ENCODE measurements at places on chromosomes 3 and 15. TPM values are rescaled to one million over a fixed set of nuclear protein-coding genes. Genes with fewer than 3 reads are reported as not detected.

DNA sequence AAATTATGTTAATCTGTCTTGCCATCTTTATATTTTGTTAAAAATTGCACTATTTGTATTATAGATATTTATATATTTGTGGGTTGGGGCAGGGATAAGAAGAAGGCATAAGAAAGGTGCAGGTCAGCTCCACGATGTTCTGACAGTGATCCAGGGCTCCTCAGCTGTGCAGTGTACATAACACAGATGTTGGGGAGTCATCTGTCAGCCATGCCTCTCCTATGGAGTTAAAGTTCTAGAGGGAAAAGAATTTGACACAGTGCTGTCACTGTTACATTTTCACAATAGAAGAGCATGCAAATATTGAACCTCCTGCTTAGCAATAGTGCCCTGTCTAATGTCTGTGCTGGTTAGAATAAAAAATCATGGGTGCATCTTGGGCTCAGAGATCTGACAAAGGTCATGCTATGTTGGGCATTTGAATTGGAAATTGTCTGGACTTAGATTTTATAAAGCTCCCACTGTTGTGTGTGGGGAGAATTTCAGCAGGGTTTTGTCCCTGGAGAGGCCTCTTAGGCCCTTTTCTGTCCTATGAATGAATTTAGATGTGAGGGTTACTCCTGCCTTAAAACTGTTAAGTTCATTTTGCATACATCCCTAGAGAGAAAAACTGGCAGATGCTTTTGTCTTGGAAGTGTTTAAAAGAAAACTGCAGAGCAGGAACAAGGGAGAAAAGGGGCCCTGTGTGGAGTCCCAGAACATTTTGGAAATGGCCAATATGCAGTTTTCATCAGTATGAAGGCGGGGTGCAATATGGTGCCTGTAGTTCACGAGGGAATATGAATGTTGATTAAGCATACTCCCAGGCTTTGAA, 20.4 kb downstream of the CDIN1 start:
- no peak for DNase-seq
- no peaks in the 10 kb centered on the region for H3K36me3 ChIP-seq
- H3K4me1 ChIP-seq: no peaks in the 10 kb centered on the region
- H3K27me3 ChIP-seq: no peaks in the 10 kb centered on the region

DNA sequence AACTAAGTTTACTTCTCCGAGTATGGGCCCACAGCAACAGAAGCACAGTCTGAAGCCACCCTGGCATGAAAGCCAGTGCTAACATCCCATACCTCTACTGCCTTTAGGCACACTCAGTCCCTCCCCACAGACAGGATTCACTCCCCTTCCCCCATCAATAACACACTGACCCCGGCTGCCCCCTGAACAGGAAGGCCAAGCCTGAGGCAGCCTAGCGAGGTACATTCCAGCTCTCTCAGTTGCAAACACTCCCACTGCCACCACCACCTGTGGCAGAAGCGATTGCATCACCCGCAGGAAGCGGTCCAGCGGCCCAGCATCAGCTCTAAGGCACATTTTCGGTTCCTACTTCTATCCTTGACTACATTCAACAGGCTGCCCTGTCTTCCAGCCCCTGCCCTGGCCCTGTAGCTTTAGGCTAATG, 7.0 kb upstream of the BMF start:
- no peak overlapping the region for H3K4me3 ChIP-seq
- no peaks in the 10 kb centered on the region for H3K36me3 ChIP-seq
- H3K27me3 ChIP-seq: no peaks in the 10 kb centered on the region
- H3K4me1 ChIP-seq: peaks cover 7% of the 10 kb centered on the region

GRCh38 chr15:57422113-57422754, 45.9 kb downstream of the CGNL1 start:
- no peak overlapping the region for H3K4me3 ChIP-seq
- H3K4me1 ChIP-seq: no peaks in the 10 kb centered on the region
- no peak for DNase-seq
- no peaks in the 10 kb centered on the region for H3K36me3 ChIP-seq
- H3K27ac ChIP-seq: no peak overlapping the region
- no peaks in the 10 kb centered on the region for H3K27me3 ChIP-seq

GRCh38 chr3:55690177-55690576, 203.1 kb upstream of the WNT5A start:
- no peaks in the 10 kb centered on the region for H3K4me1 ChIP-seq
- H3K36me3 ChIP-seq: no peaks in the 10 kb centered on the region
- H3K4me3 ChIP-seq: no peak overlapping the region
- H3K27ac ChIP-seq: no peak overlapping the region

GRCh38 chr3:130395916-130396315, 50.4 kb downstream of the COL6A5 start:
- no peaks in the 10 kb centered on the region for H3K4me1 ChIP-seq
- no peaks in the 10 kb centered on the region for H3K27me3 ChIP-seq
- no peaks in the 10 kb centered on the region for H3K36me3 ChIP-seq
- H3K27ac ChIP-seq: no peak overlapping the region

DNA sequence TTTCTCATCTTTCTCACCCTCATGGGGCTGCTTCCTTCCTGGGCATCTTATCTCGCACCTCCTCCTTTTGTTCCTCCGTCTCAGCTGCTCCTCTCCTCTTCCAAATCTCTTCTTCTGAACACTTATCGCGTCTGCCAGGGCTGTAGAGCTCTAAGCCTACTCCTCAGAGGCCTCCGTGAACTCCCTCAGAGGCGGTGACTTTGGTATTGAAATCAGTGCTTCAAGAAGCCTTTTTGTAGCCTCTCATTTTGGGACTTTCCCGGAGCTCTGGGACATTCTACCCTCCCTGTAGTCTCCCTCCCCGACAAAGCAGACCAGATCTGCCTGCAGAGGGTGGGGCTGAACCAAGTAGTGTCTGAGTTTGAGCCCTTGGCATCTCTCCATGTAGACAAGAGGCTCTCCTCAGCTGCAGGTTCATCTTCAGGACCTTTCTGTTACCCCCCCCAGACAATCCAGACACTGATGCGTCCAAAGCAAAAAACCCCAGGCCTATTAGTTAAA, 17.5 kb upstream of the CPNE9 start:
- H3K27ac ChIP-seq: no peak overlapping the region
- peaks cover 6% of the 10 kb centered on the region for H3K4me1 ChIP-seq
- H3K27me3 ChIP-seq: no peaks in the 10 kb centered on the region
- H3K4me3 ChIP-seq: no peak overlapping the region

DNA sequence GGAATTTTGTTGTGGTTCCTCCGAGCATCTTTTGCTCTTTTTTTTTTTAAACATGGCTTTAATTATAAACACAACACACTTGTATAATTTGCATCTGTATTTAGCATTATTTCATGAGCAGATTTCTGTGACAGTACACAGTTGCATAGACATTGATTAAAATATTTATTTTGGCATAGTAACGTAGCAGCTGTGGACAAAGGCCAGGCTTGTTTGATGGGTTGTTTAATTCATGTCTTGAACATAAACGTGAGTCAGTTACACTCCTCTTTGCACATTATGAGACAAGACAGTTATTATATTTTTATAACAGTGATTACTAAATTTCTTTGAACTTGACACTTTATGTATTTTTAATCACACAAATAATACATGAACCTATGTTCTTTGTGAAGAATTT, 182.5 kb downstream of the CACNA2D3 start:
- H3K36me3 ChIP-seq: no peaks in the 10 kb centered on the region
- H3K27me3 ChIP-seq: no peaks in the 10 kb centered on the region
- no peak for DNase-seq
- H3K4me1 ChIP-seq: no peaks in the 10 kb centered on the region
- no peak overlapping the region for H3K4me3 ChIP-seq

GRCh38 chr15:25859838-25860645, 3.1 kb downstream of the ATP10A start:
- H3K27me3 ChIP-seq: peaks cover 36% of the 10 kb centered on the region
- peak overlapping the region; percentile 68 for H3K27ac ChIP-seq
- H3K4me1 ChIP-seq: peaks cover 53% of the 10 kb centered on the region
- no peak for DNase-seq
- H3K4me3 ChIP-seq: no peak overlapping the region

- H3K27ac ChIP-seq: no peak overlapping the region
- no peaks in the 10 kb centered on the region for H3K36me3 ChIP-seq
- no peaks in the 10 kb centered on the region for H3K4me1 ChIP-seq
- DNase-seq: no peak
These were observed 15.8 kb downstream of the SLC12A1 start for GRCh38 chr15:48221885-48222284.

- H3K4me3 ChIP-seq: no peak overlapping the region
- peaks cover 11% of the 10 kb centered on the region for H3K4me1 ChIP-seq
- peaks cover 2% of the 10 kb centered on the region for H3K36me3 ChIP-seq
- H3K27me3 ChIP-seq: no peaks in the 10 kb centered on the region
These were observed 116.7 kb upstream of the CGNL1 start for GRCh38 chr15:57259568-57260040.

DNA sequence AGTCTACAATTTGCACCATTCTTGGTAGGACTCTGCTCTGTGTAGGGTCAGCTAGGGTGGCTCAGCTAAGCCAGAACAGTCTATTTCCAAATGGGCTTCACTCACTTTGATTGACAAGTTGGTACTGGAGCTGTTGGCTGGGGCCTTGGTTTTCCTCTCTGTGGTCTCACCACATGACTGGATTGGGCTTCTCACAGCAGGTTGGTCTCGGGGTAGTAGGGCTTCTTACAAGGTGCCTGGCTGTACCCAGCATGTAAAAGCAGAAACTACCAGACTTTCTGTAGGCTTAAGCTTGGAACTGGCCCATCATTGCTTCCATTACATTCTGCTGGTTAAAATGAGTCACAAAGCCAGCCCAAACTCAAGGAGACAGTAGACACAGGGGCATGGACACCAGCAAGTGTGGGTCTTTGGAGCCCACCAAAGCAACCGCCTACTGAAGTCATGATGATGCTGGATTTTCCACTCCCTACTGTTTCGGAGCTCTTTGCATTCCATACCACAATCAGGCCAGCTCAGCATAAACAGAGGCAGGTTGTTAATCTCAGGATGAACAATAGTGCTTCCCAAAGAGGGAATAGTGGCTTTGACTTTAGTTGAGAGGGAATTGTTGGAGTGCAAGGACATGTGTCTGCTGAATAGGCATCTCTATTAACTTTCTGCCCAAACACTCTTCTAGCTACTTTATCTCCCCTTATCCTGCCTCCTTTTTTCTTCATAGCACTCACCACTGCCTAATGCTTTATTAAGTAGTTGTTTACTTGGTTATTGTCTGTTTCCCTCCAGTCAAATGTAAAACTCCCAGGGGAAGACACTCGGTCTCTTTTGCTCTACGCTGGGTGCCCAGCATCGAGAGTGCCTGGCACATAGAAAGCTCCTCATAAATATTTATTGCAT, 78.0 kb upstream of the RARB start:
- no peaks in the 10 kb centered on the region for H3K36me3 ChIP-seq
- H3K27me3 ChIP-seq: no peaks in the 10 kb centered on the region
- H3K4me1 ChIP-seq: no peaks in the 10 kb centered on the region

- peaks cover 66% of the 10 kb centered on the region for H3K36me3 ChIP-seq
- peaks cover 54% of the 10 kb centered on the region for H3K4me1 ChIP-seq
- H3K27me3 ChIP-seq: no peaks in the 10 kb centered on the region
- no peak overlapping the region for H3K4me3 ChIP-seq
- DNase-seq: no peak
These were observed 13.4 kb downstream of the TRA2B start for GRCh38 chr3:185924375-185924774.

DNA sequence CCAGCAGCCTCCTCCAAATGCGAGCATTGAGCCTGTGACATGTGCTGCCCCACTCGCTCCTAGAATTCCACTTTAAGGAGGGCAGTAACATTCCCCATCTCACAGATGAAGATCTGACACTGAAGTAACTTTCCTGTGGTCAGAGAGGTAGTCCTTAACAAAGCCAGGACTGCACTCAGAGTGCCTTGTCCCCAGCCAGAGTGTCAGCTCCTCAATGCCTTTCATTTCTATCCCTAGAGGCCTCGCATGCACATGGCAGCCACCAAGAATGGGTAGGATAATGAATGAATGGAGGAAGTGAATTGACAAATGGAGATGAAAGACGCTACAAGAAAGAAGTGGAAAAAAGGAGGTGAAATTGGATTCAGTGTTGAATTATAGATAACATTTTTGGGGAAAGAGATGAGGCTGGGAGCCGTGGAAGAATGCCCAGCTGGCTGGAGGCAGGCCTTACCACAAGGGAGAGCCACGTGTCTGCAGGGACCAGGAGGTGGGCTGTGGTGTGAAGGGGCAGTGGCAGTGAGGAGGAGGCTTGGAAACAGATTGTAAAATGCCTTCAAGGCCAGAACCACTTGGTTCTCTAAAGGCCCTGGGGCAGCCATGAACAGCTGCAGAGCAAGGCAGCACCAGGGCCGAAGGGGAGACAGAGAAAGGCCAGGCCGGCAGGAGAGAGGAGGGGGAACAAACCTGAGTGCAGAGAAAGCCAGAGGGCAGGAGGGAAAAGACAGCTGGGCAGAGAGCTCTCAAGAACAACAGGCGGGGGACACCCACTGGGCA, 10.4 kb downstream of the CFAP92 start:
- no peak overlapping the region for H3K4me3 ChIP-seq
- no peak overlapping the region for H3K27ac ChIP-seq
- no peaks in the 10 kb centered on the region for H3K27me3 ChIP-seq

DNA sequence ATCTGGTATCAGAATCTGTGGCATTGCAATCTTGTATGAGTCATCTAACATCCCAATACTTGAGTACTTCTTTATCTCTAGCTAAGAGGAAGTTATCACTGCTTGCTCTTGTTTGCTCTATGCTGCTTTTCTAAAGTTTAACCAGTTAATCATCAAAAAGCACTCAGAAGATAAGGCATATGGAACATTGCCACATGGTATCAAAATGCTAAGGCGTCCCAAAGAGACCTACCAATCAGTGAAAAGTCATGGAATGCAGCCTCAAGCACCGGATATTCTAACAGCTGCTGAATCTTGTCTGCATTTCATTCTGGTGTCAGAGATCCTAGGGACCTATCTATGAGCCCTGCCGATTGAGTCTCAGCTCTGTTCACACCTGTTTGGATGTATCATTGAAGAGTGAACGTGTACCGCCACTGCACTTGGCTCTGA, 192.8 kb downstream of the ARPP21 start:
- no peaks in the 10 kb centered on the region for H3K4me1 ChIP-seq
- no peak overlapping the region for H3K27ac ChIP-seq
- no peak for DNase-seq
- H3K27me3 ChIP-seq: no peaks in the 10 kb centered on the region

DNA sequence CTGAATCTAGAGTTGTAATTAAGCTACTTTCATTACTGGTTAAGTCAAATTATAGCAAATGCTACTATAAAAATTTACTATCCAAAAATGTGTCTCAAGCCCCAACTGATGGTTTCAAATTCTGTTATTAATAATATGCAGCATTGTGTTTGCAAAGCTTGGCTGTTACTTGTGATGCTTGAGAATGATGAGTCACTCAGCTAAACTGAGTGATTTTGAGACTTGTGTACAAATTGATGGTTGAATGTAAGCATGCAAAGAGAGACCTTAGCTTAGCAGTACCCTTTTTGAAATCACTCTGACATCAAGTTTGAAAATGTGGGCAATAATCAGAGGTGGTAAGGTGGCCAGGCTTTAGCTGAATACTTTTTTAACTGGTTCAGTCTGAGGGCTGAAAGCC, 27.6 kb downstream of the OPA1 start:
- H3K36me3 ChIP-seq: peaks cover 83% of the 10 kb centered on the region
- no peak overlapping the region for H3K27ac ChIP-seq
- H3K4me1 ChIP-seq: no peaks in the 10 kb centered on the region
- no peaks in the 10 kb centered on the region for H3K27me3 ChIP-seq

The WDR49 gene
- 2.1 TPM for total RNA-seq

The RABL3 gene
- total RNA-seq: 12.0 TPM

The PAQR9 gene
- total RNA-seq: not detected

The AADACL2 gene
- not detected for total RNA-seq

The IL5RA gene
- 3.0 TPM for total RNA-seq

The EHHADH gene
- total RNA-seq: 3.9 TPM

The COL6A5 gene
- total RNA-seq: 0.15 TPM

The GP5 gene
- 1.8 TPM for total RNA-seq

The CP gene
- total RNA-seq: 89.0 TPM

The ACAP2 gene
- total RNA-seq: 90.1 TPM

The P2RY12 gene
- 13.2 TPM for total RNA-seq

The LSAMP gene
- 1.9 TPM for total RNA-seq

The RPL22L1 gene
- 113 TPM for total RNA-seq

Measured in spleen (tissue), 13 donors.